SHP77 treated with DMSO at 0.1 percent for 48 hours (cell line): ENCODE measurements at places on chromosomes 5 and 9.

- DNase-seq, result no peak
These were observed 2.6 kb downstream of the SLC2A6 start for GRCh38 chr9:133476036-133476931.

GRCh38 chr5:132472431-132472830, 18.1 kb downstream of the IRF1 start:
- DNase-seq, result no peak

- no peak for DNase-seq
These were observed 14.4 kb downstream of the POLK start for GRCh38 chr5:75526070-75526469.

- no peak for DNase-seq
These were observed 395.5 kb upstream of the SLC30A5 start for GRCh38 chr5:68698025-68698940.

GRCh38 chr9:104923289-104923688, 4.7 kb downstream of the ABCA1 start:
- DNase-seq, result no peak

- no peak for DNase-seq
These were observed 84.9 kb downstream of the ADAMTS12 start for GRCh38 chr5:33806738-33807442.

DNA sequence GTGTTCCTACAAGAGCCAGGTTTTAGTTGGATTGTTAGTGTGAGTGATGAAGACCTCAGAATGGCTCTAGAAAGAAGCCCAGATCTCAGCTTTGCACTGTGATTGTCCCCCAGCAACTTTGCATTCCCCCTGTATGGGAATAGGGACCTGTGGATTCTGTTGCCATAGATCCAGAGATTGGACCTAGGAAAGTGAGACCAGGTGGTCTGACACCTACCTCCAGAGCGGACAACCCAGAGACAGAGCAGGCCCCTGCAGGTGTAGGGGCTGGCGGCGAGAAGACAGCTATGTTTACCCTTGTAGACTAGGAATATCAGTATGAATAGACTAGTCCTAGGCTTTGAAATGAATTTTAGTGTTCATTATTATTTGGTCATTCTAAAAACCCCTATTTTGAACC, 53.6 kb downstream of the IRF1 start:
- no peak for DNase-seq

- peak; percentile 76 for DNase-seq
These were observed 205.3 kb downstream of the SLCO4C1 start for GRCh38 chr5:102090770-102091169.

DNA sequence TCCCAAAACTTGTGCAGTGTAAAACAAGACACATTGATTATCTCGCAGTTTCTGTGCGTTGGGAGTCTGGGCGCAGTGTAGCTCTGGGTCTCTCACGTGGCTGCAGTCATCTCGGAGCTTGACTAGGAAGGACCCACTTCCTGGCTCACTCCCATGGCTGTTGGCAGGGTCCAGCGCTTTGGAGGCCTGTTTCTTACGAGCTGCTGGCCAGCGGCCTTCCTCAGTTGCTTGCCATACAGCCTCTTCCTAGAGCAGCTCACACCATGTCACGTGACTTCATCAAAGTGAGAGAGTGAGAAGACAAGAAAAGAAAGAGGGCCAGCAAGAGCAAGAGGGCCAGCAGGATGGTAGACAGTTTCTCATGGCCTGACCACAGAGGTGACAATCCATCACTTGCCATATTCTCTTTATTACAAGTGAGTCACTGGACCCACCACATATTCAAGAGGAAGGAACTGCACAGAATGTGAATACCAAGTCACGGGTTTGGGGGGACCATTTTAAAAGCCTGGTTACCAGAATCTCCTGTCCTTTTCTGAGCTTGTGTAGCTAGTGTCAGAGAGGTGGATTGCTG, 36.2 kb downstream of the MCCC2 start:
- no peak for DNase-seq

GRCh38 chr5:9543311-9543920, 2.5 kb downstream of the SEMA5A start:
- DNase-seq, result no peak

DNA sequence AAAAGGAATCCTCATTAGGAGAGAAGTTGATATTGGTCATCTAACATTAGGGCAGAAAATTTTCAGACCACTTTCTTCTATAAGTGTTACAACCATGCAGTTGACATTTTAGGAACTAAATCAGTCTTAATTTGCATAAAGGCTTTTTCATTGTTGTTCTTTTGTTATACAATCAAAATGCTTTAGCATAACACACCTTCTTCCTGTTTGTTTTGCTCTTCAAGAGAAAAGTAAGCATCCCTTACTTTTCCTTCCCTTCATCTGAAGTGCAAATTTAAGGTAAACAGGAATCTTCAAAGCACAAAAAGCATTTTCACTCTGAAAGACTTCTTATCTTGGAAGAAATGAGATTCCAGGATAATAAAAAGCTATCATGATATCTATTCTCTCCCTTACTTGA, 273.6 kb downstream of the PTPRD start:
- DNase-seq, result no peak

DNA sequence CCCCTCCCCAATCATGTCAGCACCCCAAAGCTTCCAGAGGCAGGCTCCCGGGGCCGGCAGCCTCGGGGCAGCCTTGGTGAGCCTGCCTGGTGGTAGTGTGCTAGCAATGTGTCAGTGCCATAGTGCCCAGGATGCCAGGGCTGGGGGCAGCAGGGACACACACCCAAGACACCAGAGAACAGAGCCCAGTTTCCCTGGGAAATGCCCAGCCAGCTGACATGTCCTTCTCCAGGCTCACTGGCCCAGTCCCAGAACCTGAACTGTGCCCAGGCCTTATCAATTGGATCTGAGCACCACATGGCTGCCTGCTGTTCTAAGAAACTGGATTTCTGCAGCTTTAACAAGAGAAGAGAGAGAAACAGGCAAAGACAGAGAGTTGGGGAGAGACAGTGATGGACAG, 74.9 kb upstream of the LRRTM2 start:
- no peak for DNase-seq

DNA sequence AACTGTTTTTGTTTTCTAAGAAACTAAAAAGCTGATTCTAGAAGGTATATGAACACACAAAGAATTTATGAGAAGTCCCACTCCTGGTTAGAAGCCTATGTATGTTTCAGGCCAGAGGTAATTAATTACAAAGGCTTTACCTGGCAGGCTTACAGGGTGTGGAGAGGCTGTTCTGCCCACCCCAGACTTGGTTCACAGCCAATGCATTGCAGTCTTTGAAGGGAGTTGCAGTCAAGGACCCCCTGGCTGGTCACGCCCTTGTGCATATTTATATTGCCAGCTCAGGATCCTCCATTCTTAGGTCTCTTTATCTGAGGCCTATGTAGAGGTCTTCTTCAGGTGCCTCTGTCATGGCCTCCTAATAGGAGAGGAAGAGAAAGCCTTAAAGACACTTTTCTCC, 13.6 kb upstream of the PRSS3 start:
- DNase-seq, result no peak

DNA sequence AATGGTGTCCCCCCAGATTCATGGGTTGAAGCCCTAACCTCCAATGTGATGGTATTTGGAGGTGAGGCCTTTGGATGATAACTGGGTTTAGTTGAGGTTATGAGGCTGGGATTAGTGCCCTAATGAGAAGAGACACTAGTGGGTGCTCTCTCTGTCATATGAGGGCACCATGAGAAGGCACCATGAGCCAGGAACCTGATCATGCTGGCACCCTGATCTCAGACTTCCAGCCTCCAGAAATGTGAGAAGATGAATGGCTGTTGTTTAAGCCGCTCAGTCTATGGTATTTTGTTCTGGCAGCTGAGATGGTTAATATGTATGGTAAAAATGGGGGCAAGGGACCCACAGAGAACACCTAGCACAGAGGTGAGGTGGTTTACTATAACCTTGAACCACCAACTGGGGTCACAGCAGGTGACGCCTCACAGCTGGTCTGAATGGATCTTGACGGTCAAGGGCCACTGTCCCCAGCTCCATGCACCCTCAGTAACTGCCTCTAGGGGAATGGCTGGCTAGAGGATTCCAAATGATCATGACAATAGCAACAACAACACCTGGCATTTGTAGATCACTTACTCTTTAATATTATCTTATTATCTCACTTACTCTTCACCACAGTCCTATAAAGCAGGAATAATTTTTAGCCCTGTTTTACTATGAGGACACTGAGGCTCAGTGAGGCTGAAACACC, 57.1 kb downstream of the FOXI1 start:
- DNase-seq, result no peak

DNA sequence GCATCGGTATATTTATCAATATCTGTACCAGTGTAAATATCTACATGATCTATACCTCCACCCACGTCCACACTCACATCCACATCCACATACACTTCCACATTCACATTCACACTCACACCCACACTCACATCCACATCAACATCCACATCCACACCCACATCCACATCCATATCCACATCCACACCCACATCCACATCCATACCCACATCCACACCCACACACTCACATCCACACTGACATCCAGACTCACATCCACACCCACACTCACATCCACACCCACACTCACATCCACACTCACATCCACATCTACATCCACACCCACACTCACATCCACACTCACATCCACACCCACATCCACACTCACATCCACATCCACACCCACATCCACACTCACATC, 189.2 kb downstream of the IRX1 start:
- no peak for DNase-seq

DNA sequence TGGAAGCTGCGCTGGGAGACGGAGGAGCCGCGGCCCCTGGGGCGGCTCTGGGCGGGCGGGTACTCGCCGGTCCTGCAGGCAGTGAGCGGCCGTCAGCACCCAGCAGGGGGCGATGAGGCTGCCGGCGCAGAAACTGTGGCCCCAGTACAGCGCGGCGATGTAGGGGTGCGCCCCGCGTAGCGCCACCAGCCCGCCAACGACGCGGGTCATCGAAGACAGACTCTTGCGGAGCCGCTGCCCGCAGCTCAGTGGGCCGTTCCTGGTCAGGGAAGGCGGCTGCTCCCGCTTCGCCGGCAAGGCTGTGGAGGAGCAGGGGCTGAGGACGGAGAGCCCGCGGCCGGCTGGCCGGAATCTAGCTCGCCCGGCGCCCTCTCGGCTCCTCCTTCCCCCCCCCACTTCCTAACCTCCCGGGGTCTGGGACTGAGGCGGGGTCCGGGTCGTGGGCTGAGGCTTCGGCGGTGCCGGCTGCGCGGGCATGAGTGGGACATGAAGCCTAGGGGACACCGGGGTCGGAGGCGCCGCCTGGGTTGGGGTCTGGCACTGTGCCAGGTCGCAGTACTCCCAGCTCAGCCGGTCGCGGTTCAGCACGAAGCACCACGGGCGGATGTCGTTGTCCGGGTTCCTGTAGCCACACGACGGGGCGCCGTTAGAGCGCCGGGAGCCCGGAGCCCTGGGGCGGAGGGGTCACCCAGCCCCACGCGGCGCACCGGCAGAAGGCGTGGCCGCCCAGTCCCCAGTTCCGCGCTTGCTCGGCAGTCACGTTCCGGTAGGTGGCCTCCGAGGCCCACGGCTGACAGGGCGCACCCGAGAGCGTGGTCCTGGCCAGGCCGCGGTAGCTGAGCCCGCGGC, 3.6 kb upstream of the PFN3 start:
- DNase-seq, result peak; percentile 43

DNA sequence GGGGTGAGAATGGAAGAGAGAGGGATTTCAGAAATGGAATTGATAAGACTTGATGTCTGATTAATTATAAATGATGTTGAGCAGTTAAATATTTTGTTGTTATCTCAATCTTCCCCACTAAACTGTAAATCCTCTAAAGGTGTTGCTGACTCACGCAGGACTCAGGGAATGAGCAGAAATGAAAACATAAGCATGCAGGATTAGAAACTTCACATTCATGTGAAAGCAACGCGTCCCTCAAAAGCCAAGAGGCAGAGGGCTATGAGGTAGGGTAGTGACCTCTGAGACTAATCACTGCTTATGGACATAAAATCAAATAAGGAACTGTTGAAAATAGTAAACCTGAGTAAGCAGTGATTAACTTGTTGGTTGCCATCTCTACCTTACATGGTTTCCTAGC, 21.1 kb downstream of the ADAMTSL1 start:
- no peak for DNase-seq

DNA sequence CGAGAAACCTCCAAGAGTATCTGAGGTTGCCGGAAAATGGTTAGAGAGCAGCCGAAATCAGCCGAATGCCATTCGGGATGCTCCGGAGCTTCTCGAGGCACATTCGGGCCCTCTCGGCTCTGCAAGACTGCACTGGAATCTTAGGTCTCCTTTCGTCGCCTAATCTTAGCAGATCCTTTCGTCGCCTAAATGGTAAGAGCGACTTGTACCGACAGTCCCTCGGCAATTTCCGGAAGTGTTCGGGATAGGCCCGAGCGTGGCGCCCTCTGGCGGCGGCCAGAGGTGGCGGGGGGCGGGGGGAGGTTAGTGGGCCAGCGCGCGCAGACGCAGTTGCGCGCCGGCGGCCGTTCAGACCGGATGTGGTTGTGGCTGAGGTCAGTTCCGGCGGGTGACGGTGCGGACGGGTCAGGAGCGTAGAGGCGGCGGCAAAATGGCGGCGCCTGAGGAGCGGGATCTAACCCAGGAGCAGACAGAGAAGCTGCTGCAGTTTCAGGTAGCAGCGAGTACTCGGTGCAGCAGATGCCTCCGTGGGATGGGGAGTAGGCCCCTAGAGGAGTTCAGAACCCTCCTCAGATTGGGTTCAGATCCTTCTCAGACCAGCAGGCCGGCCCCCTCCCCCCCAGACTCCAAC, at the start of gene FAF2:
TSS of gene FAF2 (plus strand) at position 408 of the 631 bp plus-strand sequence. CDS start at position 431, 23 bp downstream.
- peak; percentile 87 for DNase-seq

- DNase-seq, result no peak
These were observed 60.0 kb upstream of the FER start for GRCh38 chr5:108687595-108688200.

- DNase-seq, result no peak
These were observed 5.1 kb downstream of the POLR3G start for GRCh38 chr5:90479611-90480385.

DNA sequence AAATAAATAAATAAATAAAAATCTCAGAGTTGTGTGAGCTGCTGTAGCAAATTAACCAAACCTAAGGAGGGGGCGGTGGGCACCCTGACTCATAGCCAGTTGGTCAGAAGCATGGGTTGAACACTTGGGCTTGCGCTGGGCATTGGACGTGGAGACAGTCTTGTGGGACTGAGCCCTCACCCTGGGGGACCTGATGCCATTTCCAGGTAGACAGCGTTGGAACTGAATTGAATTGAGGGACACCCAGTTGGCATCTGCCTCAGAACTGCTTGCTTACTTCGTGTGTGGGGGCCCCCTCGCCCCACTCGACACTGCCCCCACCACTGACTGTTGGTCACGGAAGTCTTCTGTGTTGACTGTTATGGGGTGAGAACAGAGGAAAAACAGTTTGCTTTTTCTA, 19.0 kb upstream of the TBC1D9B start:
- no peak for DNase-seq

DNA sequence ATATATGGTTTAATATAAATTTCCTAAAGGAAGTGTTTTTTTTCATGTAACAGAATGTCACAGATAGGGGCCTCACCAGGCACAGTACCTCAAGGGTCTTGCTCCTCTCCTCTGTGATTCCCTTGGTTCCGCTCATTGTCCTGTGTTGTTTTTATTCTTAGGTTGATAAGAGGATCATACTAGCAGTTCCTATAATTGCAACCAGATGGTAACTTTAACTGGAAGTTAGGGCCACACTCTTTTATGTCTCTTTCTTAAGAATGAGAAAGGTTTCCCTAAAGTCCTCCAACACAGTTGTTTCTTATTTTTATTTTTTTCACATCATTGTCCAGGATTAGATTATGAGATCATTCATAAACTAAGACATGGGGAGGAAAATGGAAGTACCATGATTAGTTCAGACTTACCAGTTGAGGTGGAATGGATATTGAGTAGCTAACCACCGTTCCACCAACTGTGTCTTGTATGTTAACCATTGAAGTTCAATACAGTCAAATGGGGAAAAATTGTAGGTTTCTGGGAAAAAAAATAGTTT, 41.1 kb downstream of the FAM174A start:
- DNase-seq, result no peak
